ENCODE measurements at places on chromosomes 7 and 10.

GRCh38 chr7:93054975-93055374, 62.8 kb downstream of the SAMD9 start:
- no peak for DNase-seq

DNA sequence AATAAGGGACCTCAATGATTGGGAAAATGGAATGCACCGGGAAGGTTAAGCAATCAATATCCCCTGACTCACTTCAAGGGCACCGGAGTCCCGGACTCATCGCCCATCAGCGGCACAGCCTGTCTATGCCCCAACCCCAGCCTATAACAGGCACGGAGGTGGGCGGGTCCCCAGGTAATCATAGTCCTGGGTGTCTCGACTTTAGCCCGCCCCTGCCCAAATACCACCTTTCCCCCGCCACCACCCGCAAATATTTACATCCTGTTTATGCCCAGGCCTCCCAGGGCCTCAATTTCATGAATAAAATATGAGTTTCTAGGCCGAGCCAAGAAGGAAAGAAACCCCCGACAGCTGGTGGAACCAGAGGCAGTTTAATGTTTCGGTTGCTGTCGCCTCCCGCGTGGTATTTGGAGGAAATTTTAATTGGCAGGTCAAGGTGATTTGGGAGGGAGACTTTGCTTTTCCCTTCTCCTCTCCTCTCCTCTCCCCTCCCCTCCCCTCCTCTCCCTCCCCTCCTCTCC, 15.6 kb upstream of the RFC2 start:
- DNase-seq, result no peak

DNA sequence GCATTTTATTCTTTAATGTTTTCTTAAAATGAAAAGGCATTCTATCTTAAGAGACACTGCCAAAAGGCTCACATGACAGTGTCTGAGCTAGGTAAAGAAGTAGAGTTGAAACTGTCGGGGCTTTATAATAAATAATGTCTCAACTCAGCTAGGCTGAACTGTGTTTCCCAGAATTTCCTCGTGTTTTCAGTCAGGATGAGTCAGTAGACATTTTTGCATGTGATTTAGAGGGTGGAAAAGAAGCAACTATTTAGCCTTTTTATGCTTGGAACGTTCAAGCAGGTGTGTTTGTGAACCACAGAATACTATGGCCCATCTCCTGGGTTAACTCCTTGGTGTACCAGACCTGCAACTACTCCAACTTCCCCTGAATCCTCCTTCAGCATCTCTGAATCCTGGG, 23.4 kb upstream of the LIPA start:
- DNase-seq, result no peak

GRCh38 chr10:129626796-129627435, 159.9 kb downstream of the MGMT start:
- no peak for DNase-seq

GRCh38 chr7:101717628-101718357, 88.7 kb upstream of the MYL10 start:
- no peak for DNase-seq

- DNase-seq, result no peak
These were observed 284.2 kb downstream of the HPSE2 start for GRCh38 chr10:98951269-98952000.

- no peak for DNase-seq
These were observed at the start of gene CAV2 for GRCh38 chr7:116499168-116500077. Gene CAV2, plus strand, starts transcription at chr7:116499738. Its CDS starts 44 bp downstream, at chr7:116499782.

DNA sequence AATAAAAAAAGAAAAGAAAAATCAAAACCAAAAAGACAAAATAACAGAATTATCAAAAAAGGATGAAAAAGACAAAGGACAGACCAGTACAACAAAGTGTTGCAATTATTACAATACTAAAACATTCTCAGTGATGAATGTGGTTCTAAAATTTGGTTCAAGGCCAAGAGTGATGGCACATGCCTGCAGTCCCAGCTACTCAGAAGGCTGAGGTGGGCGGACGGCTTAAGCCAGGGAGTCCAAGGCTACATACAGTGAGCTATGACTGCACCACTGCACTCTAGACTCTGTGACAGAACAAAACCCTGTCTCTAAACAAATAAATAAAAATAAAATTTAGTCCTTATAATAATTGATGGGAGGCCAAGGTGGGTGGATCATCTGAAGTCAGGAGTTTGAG, 14.5 kb downstream of the BAZ1B start:
- no peak for DNase-seq

DNA sequence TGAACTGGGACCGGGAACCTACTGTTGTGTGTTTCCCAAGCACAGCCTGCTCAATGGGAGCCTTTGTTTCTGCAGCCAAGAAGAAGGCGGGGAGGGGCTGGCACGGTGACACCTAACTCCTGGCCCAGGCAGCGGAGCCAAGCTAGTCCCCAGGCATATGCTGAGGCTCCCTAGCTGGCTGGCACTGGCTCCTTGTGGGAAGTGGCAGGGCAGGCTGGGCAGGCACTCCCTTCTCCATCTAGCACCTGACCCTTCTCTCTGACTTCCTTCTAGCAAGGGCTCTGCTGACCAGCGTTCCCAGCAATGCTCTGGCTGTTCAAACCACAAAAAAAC, 325.0 kb downstream of the PLXNA4 start:
- DNase-seq, result no peak

DNA sequence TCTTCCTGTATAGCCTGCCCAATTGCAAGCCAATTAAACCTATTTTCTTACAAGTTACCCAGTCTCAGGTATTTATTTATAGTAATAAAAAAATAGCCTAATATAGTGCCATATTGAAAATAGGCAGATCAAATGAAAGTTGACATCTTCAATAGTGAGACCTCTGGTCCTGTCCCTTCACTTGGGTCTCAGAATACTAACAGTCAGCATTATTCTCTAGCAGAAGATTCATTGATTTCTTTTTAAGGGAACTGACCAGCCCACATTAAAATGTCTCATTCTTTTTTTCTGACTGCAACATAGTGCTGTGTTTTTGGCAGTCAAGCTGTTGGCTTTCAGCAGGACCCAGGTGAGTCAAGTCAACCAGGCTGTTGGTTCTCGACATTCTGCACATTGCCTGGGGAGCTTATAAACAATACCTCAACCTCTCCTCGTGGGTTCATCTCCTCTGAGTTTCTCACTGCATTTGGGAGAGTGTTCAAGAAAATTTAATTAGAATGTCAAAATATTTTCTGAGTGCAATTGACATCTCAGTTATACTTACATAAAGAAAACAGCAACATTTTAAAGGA, 109.8 kb downstream of the MKX start:
- no peak for DNase-seq

DNA sequence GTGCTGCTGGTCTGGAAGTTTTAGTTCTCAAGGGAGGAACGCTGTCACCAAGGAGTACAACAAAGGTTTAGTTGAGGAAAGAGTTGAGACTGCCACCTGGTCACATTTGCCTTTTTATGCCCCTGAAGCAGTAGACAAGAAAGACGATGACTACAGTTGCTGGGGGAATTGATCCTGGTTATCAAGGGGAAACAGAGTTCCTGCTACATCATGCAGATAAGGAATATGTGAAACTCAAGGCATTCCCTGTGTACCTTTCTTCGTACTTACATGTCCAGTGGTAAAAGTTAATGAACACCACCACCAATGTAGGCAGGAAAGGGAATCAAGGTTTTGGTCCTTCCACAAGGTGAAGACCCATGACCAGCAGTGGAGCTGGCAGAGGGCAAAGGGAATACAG, 31.8 kb downstream of the SLC35B4 start:
- DNase-seq, result no peak

DNA sequence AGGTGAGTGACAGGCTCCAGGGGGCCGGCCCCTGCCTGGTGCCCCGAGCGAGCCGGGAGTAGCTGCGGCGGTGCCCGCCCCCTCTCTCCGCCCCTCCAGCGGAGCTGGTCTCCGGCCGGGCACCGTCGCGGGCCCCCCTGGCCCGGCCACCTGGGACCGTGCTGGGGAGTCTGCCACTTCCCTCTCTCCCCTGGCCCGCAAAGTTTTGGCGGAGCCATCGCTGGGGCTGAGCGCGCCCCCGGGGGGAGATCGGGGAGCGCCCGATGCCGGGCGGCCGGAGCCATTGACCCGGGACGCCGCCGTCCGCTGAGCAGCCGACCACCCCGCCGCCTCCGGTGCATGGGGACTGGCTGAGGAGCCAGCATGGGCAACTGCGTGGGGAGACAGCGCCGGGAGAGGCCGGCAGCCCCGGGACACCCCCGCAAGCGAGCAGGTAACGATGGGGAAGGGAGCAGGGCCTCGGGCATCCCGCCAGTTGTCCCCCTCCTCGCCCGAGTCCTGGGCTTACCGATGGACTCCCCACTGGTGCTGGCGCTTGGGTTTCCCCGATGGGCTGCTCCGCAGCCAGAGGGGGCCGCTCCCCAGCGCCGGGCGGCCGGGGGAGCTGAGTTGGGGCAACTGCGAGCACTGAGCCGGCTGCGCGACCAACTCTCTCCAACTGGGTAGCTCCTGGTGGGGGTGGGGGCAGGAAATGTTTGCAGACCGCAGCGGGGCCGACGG, at the start of gene UBTD1:
Gene UBTD1 (plus strand): TSS at position 84 of the 720 bp plus-strand sequence. CDS start 280 bp downstream, at position 364.
- DNase-seq, result no peak

All from stimulated activated CD4-positive, alpha-beta T cell treated with anti-CD3 and anti-CD28 coated beads, Interleukin-1b, Interleukin-23, amount 100 ng/mL, for 1 hour (primary cell).